NCI-H446 treated with DMSO at 0.1 percent for 48 hours (cell line): ENCODE measurements at places on chromosomes 5 and 9.

GRCh38 chr5:161189452-161189851 is 337.4 kb upstream of the ATP10B start:
- no peak for DNase-seq

DNA sequence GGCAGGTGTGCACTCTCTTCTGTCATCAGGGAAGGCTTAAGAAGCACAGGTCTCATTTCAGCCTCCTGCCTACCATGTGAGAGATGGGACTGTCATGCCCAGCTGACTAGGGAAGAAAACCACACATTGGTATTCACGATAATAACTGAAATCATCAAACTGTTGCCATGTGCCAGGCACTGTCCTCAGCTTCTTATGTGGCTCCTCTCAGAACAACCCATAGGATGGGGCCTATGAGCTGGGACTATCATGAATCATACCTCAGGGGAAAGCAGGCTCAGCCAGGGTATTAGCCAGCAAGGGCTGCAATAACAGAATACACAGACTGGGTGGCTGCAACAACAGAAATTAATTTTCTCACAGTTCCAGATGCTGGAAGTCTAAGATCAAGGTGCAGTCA is 3.3 kb downstream of the AFAP1L1 start:
- no peak for DNase-seq

DNA sequence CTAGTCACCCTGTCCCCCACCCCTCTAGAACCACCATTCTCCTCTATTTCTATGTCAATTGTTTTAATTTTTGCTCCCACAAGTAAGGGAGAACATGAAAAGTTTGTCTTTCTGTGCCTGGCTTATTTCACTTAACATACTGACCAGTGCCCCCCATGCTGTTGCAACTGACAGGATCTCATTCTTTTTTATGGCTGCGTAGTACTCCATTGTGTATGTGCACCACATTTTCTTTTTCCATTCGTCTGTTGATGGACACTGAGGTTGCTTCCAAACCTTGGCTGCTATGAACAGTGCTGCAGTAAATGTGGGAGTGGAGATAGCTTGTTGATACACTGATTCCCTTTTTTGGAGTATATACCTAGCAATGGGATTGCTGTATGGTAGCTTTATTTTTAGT is 7.4 kb upstream of the TERT start:
- DNase-seq = no peak

- no peak for DNase-seq
Measured at GRCh38 chr9:134494905-134495304, 146.7 kb upstream of the COL5A1 start.

DNA sequence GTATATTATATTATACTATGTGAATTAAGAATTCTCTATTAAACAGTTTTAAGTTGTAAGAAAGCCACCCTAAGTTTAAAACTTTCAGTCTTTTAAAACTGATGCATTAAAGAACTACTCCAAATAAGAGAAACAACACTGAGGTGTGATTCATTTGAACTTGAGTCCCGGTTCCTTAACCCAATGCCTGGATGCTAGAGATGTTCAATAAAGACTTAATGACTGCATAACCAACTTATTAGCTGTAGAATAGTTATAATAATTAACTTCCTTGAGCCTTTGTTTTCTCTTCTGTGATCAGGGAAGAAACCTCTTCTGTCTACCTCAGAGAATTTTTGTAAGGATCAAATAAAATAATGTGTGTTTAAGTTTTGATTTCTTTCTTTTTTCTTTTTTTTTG is 45.3 kb upstream of the DENND4C start:
- no peak for DNase-seq

GRCh38 chr5:57174128-57174889 is 450 bp downstream of the GPBP1 start:
- no peak for DNase-seq

GRCh38 chr9:4844056-4844838 is 51.5 kb downstream of the RCL1 start:
- no peak for DNase-seq

GRCh38 chr5:116375926-116376325 is 198.7 kb downstream of the SEMA6A start:
- no peak for DNase-seq

DNA sequence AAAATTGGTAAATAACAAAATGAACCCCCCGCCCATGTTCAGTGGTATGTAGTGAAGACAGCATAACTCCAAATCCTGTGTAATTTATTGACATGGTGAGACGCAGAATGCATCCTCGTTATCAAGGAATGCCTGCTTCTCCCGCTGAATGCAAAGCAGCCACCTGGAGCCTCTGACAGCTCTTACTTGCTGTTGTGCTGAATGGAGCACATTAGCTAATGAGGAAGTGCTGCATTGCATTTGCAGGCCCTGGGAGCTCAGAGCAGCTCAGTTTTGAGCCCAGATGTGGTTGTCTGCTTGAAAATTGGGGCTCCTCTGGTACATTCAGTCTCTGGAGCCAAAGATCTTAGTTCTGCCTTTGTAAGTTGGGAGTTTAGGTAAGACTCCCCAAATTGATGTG is 28.9 kb downstream of the PLAC8L1 start:
- no peak for DNase-seq

DNA sequence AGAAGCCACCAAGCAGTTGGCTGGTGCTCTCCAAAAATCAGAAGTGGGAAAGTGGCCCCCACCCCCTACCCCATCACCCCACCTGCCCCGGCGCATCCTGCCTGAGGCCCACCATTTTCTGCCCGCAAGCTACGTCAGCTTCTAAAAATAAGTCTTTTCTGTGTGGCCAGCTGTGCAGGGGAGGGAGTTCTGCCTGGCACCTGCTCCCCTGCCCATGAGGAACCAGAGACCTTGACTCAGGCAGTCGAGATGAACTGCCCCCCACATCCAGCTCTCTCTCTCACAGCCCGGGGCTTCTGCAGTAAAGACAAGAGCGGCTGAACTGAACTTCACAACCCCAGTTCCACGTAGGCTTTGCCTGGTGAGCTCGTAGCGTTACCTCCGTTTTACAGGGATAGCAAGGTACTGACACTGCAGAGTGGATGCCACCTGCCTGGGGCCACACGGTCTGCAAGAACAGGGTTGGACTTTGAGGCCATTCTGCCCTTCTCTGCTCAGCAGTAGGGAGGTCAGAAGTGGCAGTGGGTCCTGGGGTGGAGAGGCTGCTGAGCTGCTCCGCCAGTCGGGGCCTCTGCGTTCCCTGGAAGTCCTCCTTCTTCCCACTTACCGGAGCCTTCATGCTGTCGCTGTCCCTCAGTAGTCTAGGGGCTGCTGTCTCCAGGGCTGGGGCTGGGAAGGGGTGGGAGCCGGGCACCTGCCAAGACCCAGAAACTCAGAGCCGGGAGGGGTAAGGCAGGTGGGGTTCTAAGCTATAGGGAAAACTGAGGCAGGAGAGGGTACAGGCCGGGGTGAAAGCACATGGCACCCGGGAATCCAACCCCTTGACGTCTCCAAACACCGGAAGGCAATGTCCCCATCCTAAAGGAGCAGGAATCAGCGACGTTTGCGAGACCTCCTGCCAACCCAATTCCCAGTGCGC is 781 bp downstream of the ST6GALNAC4 start:
- no peak for DNase-seq

GRCh38 chr5:88553986-88554385 is 285.3 kb upstream of the TMEM161B start:
- no peak for DNase-seq

- DNase-seq = no peak
Measured at GRCh38 chr9:133760713-133761290, 22.6 kb upstream of the SARDH start.

DNA sequence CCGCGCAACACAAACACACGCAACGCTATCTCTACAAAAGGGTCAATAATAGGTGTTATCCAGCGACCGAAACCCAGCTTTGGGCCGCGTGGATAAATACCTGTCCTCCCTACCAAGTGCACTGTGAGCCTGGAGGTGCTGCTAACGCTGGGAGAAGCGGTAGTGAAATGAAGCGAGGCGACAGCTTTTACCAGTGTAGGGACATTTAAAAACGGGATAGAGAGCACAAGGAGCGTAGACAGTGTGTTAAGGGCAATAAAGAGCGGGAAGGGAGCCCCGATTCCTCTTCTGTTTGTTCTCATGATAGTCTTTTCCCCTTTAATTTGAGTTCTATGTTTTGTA is 421 bp upstream of the DEPDC1B start:
- DNase-seq = no peak

DNA sequence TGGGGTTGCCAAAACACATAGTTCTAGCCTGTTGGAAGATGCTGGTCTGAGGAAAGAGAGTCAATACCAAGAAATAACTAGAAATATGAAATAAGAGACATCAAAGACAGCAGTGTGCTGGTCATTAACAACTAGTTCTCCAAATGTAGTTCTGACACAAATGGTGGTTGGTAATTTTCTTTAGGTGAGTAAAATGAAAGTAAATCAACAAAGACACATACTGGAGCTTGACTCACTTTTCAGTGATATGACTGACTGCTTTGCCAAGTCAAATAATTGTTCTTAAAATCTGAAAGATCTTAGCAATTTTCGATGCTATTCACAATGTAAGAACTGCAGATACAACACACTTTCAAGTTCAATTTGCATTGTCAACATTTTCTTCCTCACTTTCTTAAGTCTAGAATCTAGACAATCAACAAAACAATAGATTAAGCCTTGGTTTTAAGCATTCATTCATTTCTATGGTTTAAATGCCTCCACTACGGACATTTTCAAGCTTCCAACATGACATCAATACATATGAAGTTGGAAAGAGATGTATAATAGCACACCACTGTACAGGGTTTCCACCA is 166.8 kb upstream of the MAP3K1 start:
- DNase-seq = no peak

DNA sequence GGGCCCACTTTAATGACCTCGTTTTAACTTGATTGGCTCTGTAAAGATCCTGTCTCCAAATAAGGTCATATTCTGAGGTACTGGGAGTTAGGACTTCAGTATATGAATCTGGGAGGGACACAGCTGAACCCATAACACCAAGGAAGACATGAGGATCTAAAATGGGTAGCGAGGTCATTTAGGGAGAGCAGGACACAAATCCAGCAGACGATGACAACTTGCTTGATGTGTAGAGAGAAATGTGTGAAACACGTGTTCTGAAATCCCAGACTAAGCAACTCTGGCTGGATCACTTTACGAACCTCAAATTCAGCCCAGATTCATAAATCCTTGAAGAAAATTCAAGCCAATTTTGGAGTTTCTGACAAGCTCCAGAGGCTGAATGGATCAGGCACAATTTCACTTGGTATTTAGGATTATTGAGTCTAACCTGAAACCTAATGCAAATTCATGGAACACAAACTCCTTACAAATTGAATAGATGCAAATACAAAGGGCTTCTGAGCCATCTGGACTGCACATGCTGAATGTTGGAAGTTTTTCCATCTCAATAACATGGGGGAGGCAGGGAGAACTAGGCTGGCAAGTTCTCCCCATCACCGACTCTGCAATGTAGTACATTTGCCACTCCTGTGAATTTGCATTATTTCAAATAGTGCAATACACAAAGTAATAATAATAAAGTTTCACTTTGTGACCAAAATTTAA is 74.0 kb upstream of the SLC30A5 start:
- no peak for DNase-seq

GRCh38 chr9:95721061-95721531 is 154.4 kb upstream of the ERCC6L2 start:
- no peak for DNase-seq

- DNase-seq = no peak
Measured at GRCh38 chr9:132236662-132237311, 74.9 kb downstream of the NTNG2 start.

DNA sequence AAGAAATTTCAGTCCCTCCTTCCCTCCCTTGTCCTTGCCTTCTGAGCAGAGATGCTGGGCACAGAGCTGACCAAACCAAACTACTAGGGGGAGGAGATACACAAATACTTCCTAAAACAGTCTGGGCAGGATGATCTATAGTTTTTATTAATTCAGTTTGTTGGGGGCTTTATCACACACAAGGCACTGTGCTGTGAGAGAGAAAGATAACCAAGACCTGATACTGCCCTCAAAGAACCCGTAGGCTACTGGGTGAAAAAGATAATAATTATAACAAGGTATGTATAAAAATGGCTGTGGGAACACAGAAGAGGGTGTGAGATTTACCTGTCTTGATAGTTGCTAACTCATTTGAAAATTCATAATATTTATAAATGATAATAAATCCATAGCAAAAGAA is 354.7 kb downstream of the NDUFS4 start:
- no peak for DNase-seq

DNA sequence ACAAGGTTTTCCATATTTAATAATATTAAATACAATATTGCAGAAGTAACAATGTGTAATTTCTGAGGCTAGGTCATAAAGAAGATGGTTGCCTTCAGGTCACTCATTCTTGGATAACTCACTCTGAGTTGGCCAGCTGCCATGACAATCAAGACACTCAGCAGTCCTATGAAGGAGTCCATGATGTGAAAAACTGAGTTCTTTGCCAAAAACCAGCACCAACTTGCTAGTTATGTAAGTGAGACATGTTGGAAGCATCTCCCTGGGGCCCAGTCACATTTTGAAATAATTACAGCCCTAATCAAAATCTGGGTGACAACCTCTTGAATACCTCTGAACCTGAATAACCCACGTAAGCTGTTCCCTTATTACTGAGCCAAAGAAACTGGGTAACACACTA is 453.2 kb downstream of the CDH18 start:
- DNase-seq = peak; percentile 81

DNA sequence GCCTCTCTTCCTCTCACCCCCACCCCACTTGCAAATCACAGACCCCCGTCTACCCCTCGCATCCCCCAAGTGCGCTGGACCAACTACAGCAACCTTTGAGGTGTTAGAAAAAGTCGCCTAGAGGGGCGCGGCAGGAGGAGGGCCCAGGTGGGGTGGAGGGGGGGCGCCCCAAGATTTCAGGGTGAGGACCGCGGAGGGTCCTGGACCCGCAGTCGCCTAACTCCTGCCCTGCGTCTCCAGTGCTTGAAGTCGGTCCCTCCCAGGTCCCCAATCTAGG is 379 bp upstream of the EGFLAM start:
- no peak for DNase-seq

DNA sequence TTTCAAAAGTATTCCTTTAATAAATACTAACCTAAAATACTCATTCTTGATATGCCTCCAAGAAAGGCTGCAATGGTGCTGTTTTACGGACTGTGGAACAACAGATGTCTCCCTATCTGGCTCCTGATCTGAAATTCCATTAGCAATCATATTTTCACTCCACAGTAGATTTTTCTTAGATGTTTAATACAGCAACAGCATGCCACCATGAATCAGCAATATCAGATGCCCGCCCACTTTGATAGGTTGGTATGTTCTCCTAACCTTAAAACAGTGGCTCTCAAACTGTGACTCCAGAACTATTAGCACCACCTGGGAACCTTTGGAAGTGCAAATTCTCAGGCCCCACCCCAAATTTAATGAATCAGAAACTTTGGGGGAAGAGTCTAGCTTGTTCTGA is 110.2 kb downstream of the MLLT3 start:
- peak; percentile 16 for DNase-seq

GRCh38 chr5:175851727-175852126 is 19.7 kb upstream of the CPLX2 start:
- no peak for DNase-seq

- DNase-seq = no peak
Measured at GRCh38 chr9:30127371-30127770, 2257.1 kb upstream of the ACO1 start.

GRCh38 chr5:79853676-79854418 is 137.2 kb downstream of the MTX3 start:
- DNase-seq = no peak

- no peak for DNase-seq
Measured at GRCh38 chr9:137916540-137916939, 39.0 kb downstream of the CACNA1B start.

- no peak for DNase-seq
Measured at GRCh38 chr5:31157720-31158119, 35.8 kb upstream of the CDH6 start.

GRCh38 chr9:78023003-78023741 is 8.4 kb downstream of the GNAQ start:
- DNase-seq = no peak

GRCh38 chr5:74786851-74787250 is 19.8 kb downstream of the NSA2 start:
- DNase-seq = no peak
